Activated gamma-delta T cell treated with anti-CD3 and anti-CD28 coated beads, Interleukin-2, amount 50 U/mL, for 16 hours (primary cell): ENCODE measurements at places on chromosomes 11 and 22.

DNA sequence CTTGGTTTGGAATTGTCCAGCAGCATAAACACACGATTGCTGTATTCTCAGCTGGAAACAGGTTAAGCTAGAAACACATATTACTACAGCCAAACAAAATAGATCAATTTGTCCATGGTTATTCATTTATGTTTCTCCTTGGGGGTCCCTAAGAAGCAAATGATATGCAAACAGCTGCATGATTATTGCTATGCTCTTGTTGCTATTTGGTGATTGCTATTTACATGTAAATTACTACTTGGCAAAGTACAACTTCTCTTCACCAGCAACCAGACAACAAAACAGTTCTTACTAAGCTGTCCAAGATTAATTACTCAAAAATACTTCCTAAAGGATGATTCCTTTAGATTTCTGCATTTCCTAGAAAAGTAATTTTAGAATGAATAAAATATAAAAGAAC is 567.9 kb upstream of the ARHGAP42 start:
- no peak for DNase-seq

DNA sequence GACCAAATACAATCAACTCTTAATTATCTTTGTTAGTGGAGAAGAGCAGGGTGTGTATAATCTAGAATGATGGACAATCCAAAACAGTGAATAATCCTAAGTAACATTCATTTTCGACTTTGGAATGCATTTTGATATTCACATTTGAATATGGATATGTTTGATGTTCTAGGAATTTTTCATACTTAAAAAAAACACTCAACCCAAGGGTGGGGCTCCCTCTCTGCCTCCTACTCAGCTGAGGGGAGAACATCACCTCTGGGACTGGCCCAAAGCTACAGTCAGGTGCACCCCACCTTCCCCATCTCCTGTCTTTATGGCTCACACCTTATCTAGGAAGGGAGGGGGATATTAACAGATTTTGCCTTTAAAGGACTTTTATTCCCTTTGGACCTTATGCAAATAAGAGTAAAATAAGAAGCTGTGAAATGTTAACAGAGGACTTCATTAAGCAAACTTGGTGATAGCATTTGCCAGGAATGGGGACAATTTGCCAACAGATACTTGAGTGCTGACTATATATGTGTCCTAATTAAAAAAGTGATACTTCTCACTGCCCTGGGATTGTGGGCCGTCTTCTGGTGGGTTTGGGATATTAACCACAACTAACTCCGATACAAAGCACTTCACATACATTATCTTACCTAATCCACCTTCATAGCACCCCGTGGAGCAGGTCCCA is 187.0 kb downstream of the ST3GAL4 start:
- DNase-seq: no peak

DNA sequence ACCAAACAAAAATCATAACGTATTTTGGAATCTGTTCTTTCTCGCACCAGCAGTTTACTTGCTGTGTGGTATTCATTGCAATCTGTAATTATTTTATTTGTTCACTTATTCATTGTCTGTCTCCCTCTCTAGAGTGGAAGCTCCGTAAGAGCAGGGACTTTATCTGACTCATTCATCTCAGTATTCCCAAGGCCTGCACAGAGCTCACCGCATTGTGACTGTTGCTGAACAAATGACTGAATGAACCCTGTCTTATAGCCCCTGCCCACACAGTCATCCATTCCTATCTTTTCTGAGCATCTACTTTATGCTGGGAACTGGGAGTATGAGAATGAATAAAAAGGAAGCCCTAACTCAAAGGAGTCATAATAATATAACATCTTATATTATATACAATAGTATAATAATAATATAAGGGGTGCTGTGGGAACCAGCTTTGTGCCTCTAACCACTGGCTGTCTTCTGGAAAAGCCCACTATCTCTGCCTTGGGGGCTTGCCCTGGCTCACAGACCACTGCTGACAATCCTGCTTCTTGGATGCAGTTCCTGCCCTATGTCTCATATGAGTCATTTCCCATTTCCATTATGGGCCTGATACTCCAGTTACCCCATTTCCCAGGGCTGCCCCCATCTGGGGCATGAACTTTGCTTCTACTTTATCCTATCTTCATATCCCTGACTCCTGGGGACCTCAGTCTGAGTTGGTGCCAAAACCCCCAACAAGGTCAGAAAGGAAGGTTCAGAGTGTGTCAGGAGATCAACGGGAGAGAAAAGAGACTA is 11.0 kb downstream of the XRRA1 start:
- DNase-seq: no peak

DNA sequence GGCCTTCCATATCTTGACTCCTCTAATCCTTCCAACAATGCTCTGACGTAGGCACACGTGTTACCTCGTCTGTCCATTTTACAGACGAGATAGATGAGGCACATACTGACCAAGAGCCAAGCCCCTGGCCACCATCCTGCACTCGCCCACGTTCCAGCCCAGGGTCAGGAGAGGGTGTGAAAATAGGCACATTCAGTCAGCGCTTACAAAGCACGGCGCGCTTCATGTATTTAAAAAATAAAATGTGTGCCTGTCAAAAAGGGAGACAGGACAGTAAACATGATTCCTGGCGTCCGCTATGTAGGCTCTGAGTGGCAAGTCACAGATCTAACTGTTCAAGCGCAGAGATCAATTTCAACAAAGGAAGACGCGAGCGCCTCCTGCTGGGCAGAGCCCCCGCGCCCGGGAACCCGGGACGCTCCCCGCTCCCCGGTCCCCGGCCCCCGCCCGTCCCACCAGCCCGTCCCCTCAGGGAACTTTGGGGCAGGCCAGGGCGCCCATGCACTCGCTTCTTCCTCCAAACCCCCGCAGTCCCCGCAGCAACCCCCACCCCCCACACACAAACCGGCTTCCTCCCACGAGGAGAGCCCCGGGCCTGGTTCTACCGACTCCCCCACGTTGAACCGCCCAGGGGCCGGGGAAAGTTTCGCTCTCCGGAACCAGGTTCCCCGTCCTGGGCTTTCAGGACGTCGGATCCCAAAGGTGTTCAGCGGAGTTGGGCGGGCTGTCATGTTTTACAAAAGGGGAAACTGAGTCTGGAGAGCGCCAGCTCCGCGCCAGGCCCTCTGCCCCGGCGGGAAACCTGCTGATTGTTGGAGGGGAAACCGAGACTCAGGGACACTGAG is 10.4 kb upstream of the C1QTNF6 start:
- DNase-seq: peak; percentile 90

DNA sequence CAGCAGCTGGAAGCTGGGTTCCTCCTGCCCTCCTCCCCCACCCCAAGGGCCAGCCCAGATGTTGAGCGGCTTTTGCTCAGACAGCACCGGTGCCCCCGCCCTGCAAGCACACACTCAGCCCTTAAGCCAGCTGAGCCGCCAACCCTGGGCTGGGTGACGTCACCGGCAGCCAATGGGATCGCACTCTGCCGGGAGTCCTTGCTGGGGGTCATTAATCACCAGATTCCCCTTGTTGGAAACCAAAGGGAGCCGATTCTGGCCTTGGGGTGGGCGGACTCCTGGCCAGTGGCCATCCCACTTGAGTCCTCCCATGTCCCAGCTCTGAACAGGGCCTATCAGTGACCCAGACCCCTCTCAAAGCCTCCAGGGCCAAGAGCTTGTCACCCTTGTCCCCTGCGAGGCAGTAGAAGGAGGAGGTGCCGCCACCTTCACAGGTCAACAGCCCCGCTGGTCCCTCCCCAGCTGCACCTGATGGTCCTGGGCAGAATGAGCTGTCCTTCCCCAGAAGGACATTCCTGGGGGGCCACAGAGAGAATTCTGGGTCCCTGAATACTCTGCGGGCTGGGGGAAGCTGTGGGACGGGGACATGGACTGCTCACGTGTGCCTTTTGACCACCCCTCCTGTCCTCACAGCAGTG is 7.4 kb downstream of the DUSP8 start:
- DNase-seq: no peak

GRCh38 chr11:990101-990500 is 46.4 kb downstream of the MUC6 start:
- no peak for DNase-seq

DNA sequence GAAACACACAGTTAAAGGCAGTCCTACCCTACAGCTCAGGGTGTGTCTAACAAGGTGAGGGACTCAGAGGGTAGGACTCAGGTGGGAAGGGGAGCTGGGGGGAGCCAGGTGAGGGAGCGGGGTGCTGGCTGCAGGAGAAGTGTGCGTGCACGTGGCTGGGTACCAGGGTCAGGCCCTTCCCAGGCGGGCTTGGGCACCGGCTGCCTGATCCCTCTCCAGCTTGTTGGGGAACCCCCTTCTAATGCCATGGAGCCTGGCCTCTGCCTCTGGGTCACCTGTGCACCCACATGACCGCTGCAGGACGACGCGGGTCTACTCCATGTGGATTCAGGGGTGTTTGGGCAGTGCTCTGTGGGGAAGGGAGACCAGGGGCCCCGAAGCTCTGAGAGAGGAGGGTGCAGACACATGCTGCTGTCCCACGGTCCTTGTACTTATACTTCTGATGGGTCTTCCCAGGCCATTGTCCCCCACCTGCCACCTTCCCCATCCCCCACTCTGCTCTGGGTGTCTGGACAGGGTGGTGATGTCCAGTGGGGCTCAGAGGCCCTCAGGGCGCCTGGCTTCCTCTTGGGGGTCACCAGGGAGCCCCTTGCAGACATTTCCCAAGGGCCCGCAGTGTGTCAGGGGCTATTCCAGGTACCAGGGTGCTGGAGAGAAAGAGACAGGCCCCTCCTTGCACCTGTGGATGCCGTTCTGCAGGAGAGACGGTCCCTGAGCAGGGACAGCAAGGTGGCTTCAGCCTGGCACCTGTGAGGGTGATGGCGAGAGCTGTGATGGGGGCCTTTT is 10.4 kb upstream of the MRGPRD start:
- DNase-seq: no peak

- no peak for DNase-seq
Observed at GRCh38 chr11:118277312-118277711, 13.2 kb upstream of the MPZL2 start.

GRCh38 chr11:2444821-2445745 is at the start of gene KCNQ1:
TSS of gene KCNQ1 (plus strand) at chr11:2445008. CDS start at chr11:2445099, 91 bp downstream.
- no peak for DNase-seq

DNA sequence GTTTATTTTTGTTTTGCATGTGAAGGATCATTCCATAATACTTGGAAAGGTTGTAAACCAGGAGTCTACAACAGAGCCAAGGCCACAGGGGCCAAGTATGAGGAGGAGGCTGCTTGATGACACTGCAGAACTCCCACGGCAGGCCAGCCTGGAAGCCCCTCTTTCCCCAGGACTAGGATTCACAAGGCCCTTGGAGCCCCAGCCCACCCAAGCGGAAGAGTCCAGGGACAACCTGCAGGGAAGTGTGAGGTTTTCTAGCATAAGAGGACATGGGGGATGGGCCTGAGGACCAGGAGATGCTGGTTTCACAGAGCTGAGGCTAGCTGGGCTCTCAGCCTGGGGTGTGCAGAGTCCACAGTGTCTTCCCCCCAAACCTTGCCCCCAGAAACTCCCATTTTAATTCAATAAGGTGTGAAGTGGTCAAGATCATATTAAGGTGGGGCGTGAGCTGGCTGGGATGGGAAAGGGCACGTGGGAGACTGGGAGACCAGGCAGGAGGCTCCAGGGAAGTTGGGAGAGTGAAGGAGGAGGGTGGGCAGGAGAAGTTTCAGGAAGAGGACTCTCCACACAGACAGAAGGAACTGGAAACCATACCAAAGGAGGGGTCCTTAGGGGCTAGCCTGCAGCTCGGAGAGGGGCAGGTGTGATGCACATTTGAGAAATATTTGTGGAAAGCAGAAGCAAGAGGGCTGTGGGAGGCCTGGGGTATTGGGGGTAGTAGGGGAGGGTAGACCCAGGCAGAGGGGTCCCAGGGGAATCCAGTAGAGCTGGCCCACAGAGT is 12.4 kb downstream of the GNAZ start:
- DNase-seq: no peak
